Stimulated activated CD4-positive, alpha-beta T cell treated with anti-CD3 and anti-CD28 coated beads, Interleukin-1b, Interleukin-23, amount 100 ng/mL, for 1 hour (primary cell): ENCODE measurements at places on chromosomes 3 and 15.

DNA sequence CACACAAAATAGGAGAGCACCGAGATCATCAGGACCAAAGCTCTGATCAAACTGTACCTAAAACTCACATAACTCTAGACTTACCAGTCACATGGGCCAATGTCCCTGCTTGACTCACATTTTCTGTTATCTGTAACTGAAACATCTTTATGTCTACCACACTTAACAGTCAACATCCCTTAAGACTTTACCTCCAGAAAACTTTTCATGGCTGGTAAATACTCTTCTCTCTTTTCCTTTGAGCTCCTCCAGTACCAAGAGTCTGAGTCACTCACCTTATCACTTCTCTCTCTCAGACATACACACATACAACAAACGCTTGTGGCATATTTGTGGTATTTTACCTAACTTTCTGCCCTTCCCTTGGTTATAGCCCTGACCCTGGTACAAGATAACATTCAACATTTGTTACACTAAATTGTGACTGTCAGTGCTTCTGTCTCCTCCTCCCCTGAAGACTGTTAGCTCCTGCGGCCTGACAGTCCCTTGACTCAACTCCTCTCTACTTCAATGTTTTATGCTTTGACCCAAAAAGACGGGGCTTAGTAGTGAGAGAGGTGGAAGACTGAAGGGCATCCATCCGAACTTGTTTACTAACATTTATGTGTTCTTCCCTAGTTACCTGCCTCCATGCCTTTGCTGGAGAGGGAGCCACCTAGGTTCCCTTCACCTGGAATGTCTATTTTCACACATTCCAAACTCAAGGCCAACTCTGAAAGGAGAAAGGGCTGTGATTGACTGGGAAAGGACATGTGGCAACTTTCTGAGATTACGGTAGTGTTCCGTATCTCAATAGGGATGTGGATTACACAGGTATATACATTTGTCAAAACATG lies 3.7 kb upstream of the EFHB start:
- DNase-seq, result no peak

DNA sequence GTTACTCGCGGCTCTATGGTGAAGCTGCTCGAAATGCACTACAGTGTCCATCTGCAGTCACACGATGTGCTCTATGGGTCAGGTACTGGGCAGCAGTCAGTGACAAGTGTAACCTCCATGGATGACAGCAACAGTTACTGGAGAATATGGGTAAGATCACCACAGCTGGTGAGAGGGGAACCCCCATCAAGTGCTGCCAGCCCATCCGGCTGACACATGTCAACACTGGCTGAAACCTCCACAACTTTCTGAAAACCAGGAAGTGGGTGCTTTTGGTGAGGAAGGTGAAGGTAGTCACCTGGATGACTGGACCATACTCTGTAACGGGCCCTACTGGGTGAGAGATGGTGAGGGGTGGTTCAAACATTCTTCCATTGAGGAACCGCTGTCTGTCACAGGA lies 87.4 kb upstream of the C15orf39 start:
- DNase-seq, result no peak

DNA sequence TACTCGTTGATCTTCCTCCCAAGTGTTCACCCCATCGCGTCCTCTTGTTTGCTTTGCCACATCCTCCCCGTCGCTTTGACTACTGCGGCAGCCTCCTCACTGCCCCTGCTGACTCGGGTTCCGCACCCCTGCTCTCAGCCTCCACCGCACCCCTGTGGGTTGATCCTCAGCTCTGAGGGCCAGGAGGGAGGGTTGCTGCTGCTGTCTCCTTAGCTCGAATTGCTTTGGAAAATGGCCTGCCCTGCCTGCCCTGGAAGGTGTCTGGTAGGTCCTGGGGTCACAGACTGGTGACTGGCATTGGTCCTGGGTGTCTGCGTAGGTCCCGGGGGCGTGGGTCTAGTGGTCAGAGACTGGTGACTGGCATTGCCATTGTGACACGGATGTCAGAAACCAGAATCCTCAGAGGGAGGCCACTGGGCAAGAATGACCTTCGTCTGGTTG lies 9.4 kb downstream of the MUC4 start:
- DNase-seq, result no peak

DNA sequence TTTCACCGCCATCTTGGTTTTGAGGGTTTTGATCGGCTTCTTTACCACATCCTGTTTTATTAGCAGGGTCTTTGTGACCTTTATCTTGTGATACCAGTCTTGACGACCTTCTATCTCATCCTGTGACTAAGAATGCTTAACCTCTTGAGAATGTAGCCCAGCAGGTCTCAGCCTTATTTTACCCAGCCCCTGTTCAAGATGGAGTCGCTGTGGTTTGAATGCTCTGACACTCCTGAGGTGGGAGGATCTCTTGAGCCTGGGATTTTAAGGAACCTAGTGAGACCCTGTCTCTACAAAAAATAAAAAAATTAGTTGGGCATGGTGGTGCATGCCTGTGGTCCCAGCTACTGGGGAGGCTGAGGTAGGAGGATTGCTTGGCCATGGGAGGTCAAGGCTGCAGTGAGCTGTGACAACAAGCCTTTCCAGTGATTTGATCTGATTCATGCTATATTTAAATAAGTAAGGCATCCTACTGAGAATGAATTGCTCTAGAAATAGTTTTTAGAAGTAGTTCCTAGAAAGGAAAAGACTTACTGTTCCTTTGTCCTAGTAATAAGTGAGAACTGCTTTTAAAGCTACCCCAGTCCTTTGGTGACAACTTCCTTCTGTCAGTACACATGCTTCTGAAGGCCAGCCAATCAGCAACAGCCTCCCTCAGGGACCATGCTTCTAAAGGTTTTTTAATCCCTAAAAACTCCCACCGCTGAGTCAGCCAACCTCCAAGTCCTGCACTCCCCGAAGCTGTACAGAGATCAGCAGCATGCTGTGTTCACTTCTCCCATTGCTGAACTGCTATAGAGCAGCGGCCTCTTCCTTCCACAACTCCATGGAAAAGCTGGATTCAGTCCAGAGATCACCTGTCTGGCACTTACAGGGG lies 9.1 kb upstream of the CEMIP start:
- no peak for DNase-seq

GRCh38 chr15:41919954-41920538 lies 26.2 kb upstream of the SPTBN5 start:
- no peak for DNase-seq

- no peak for DNase-seq
Measured at GRCh38 chr3:16800361-16800760, 84.4 kb upstream of the PLCL2 start.

GRCh38 chr3:12479919-12480427 lies 4.3 kb upstream of the TSEN2 start:
- no peak for DNase-seq

DNA sequence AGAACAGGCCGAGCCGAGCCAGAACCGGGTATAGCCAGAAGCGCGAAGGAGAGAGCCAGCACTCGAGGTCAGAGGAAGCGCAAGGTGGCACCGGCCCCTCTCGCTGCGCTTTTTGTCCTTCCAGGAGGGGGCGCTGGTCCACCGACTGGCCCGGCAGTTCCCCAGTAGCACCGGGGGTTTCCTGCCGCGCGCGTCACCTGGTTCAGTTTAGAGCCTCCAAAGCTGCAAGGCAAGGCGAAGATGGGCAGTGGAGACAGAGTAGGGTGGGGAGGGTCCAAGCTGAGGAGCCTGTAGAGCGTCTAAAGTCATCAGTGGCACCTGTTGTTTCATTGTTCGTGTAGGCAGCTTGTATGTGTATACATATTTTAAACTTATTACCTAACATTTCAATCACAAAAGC lies 7.6 kb upstream of the NR2E3 start:
- DNase-seq, result no peak

DNA sequence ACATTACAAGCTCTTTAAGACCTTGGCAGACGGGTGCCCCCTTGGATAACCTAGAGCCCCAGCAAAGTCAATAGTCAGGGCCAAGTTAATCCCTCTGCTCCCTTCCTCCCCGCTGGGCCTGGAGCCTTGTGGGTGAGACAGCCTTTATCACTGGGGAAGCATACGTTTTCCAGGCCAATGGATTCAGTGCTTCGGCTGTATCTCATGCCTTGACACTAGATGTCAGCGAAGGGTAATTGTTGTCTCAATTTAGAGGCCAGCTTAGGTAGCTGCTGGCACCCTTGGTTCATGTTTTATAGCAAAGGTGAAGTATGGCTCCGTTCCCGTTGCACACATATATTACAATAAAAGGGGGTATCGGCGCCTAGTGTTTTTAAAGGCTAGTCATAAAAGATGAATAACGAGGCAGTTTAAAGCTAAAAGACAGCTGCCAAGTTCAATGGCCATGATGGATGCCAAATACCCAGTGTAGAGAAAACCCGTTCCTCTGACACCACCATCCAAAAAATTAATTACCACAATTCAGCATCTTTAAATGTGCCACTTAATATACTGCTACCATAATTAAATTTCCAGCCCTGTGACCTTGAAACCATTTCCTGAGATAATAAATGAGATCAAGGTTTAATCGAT lies 52.3 kb upstream of the BNIP2 start:
- no peak for DNase-seq

GRCh38 chr3:14253707-14254382 lies 75.2 kb downstream of the LSM3 start:
- DNase-seq, result no peak

DNA sequence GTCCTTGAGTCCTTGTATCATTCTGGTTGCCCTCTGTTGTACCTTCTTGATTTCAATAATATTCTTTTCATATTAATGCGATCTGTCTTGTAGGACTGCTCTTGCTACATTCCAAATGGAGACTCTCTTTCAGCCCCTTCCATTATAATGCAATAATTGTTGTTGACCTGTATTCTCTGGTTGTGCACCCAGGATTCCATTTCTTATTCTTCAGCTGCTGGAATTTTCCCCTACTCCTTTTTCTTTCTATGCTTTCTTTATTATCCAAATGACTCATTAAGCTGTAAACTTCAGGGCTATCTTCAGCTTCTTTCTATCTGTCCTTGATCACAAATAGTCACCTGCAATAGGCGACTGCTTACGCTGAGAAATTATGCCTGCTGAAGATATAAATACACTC lies 321.5 kb downstream of the SATB1 start:
- no peak for DNase-seq

DNA sequence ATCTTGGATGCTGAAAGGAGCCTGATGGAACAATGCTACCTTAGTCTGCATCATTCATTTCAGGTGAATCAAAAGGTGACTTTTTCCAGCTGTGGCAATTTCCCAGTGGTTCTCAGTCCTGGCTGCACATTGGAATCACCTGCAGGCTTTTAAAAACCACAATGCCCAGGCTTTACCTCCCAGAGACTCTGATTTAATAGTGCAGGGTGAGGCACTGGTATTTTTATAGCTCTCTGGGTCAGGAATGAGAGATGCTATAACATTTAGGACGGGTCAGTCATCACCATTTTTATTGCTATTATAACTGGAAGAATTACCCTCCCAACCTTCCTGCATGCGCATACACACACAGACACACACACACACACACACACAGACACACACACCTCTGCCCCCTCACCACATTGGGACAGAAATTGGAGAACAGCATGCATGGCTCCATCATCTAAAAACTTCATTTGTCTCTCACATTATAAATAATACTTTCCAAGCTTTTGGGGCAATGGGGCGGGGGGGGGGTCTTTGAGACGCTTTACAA lies 41.1 kb downstream of the LARP6 start:
- DNase-seq, result no peak

GRCh38 chr3:170961616-170962400 lies 53.4 kb upstream of the EIF5A2 start:
- DNase-seq, result no peak

DNA sequence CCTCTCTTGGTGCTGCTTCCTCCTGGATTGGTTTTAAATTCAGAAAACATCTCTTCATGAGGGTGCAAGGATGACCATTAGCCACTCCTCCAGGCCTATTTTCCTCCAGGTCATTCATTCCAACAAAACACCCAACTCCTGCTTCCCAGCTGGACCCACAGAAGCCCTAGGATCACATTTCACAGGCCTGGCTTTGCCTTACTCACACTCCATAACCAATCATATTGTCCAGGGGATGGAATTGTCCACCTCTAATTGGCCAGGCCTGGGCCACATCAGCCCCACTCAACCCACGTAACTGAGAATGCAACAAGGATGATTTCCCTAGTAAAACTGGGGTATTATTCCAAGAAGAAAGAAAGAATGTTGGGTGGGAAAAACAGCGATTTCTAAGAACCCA lies 616.7 kb upstream of the SUCLG2 start:
- DNase-seq, result no peak

- DNase-seq, result no peak
Measured at GRCh38 chr15:36886701-36887100, 213.6 kb downstream of the MEIS2 start.

DNA sequence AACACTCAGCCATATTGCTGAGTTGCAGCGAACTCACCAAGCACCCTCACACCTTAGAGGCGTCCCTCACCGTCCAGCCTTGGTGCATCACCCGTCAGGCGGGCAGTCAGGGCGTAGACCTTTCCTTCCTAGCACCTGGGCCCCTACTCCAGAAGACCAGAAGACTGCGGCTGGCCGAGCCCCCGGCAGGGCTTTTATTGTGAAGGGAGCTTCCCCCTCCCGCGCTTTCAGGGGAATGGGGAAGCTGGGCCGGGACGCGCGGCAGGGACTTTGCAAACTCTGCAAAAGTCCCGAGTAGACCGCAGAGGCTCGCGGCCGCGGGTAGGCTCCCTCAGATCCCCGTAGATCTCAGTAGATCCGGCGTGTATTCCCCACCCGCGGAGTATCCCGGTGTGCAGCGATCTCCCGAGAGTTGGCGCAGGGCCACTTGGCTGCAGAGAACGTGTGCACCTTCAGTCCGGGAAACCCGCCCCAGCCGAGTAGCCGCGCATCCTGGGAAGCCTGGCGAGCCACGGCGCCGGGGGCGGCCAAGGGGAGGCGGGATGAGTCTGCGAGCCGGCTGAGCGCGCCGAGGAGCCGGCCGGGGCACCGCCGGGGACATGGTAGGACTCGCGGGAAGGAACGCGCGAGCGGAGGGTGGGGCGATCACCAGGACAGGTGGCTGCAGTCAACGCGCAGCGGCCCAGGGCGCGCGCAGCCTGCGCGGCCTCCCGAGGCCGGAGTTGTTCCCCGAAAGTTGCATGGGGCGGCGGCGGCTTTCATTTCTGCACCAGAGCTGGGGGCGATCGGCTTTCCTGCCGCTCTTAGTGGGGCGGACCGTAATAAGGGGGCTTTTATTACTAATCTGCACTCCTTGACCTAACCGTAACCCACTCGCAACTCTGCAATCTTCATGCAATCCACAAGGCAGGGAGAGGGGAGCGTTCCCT lies at the start of gene GASK1A:
GASK1A (plus strand) TSS at position 268 of the 929 bp plus-strand sequence; CDS start at position 600, 332 bp downstream.
- DNase-seq, result no peak
